A549 treated with Mapracorat at 1 μM for 4 hours (cell line): ENCODE measurements at places on chromosomes 6 and 20. TPM values are rescaled to one million over a fixed set of nuclear protein-coding genes. Genes with fewer than 3 reads are reported as not detected.

PCNA gene
- 381 to 407 TPM (median 397 TPM) in 5 replicates for total RNA-seq

RSPH4A gene
- total RNA-seq = 0.15 to 0.22 TPM (median 0.20 TPM) in 5 replicates

ZSCAN31 gene
- 1.4 to 4.2 TPM (median 1.9 TPM) in 5 replicates for total RNA-seq

LAMA4 gene
- total RNA-seq = 1.1 to 1.4 TPM (median 1.2 TPM) in 5 replicates

HLA-DRB5 gene
- total RNA-seq = not detected in 5 replicates

PROCR gene
- total RNA-seq = 104 to 149 TPM (median 141 TPM) in 5 replicates

CRIP3 gene
- 0.39 to 0.51 TPM (median 0.43 TPM) in 5 replicates for total RNA-seq

PRRC2A gene
- 68.4 to 87.7 TPM (median 84.8 TPM) in 5 replicates for total RNA-seq

NRSN1 gene
- not detected in 5 replicates for total RNA-seq

EFHC1 gene
- total RNA-seq = 10.6 to 16.2 TPM (median 11.2 TPM) in 5 replicates

PHACTR1 gene
- not detected in 5 replicates for total RNA-seq

PDE10A gene
- total RNA-seq = 23.4 to 29.8 TPM (median 27.4 TPM) in 5 replicates
